ENCODE measurements at places on chromosomes 6 and 20.

GRCh38 chr6:147447835-147448611, 60.5 kb upstream of the SAMD5 start:
- no peak for DNase-seq

- DNase-seq = no peak
These were observed 98.2 kb downstream of the BCAS1 start for GRCh38 chr20:53972179-53972578.

DNA sequence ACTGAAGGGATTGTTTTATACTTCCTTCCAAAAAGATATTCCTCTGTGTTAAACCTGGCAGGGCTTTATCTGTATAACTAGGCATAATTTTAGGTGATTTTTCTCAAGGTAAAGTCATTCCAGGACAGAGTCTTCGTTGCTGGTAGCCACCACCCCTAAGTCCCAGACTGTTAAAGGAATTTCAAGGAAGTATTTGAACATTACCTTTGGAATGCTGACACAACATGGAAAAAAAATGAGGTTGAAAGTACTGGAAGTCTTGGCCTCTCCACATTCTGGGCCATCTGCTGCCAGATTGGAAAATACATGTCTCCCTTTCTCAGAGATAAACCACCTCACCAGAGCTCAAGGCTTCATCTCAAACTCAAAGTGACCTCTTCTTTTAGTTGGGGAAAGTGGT, 27.0 kb upstream of the ETV7 start:
- DNase-seq = no peak

DNA sequence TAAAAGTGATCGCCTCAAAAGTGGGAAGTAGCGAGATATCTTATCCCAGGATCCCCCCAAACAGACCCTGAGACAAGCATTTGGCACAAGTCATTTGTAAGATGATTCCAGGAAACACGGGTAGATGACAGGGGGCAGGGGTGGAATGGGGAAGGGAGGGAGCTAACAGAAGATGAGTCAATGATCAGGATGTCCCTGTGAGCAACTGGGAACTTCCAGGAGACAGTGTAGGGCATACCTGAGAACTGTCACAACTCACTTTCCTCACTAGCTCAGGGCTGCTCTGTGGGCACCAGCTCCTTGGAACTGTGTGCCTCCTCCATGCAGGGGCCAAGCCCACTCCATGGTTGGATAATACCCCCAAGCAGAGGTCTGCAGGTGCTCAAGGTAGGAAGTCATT, 38.5 kb upstream of the VSX1 start:
- no peak for DNase-seq
